Smooth muscle cell of the brain vasculature (primary cell): ENCODE measurements at places on chromosomes 1 and 21.
A peak's percentile ranks its signal among the peaks of the same experiment; 100 is the strongest.

DNA sequence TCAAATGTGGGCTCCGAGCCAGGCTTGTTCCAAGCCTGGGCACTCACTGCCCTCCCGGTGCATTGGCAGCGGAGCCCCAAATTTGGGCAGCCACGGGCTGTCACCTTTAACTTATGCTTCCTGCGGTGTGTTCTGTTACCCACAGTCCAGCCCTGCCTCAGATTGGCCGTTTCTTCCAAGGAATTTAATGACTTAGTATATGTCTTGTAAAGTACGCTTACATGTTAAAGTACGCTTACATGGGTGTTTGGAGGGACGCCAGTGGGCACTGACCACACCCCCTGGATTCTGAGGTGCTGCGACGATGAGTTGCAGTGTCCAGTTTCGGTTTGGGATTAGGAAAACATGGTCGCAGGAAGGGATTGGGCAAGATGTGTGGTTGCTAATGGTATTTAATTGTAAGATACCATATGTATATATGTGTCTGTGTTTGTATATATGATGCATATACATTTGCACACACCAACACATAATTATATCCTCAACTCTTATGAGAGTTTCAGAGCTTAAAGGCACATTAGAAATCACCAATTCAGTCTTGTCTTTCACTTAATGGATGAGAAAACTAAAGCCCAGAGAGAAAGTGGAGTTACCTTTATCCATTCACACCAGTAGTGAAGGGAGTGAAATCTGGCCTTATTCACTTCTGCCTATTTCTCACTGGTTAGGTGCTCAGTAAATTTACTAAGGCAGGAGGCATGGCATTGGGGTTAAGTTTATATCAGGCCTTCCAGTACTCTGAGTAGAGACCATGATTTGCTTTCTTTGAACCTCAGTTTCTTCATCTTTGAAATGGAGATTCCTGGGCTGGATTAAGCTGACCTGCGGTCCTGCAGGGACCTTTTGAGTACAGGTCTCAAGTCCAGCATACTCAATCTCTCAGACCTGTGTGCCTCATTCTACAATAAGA lies 1.0 kb downstream of the SMYD2 start:
- DNase-seq: no peak

DNA sequence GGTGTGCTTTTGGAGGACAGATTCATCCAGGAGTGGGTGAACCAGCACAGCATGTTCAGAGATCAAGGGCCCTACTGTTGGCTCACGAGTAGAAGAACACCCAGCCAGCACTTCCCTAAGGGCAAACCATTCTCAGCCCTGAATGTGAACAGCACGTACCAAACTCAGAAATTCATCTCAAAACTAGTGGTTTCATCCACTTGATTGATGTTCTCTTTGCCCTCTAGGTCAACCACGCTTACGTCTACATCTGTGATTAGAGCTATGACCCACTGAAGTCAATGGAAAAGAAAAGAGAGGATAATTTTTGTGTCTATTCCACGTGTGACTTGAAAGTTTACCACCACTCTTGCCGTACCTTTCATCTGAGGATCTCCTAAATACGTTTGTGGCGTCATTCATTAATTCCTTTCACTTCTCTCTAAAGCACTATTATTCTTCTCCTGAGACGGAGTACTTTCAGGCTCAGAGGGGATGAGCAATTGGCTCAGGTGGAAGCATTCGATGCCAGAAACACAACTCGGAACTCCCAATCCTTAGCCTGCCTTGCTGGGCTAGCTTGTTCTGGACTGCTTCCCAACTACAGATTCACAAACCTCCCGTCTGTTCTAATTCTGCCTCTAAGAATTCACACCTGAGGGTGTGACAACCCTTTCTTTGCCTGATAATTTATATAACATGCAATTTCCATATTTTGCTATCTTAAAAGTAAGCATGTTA lies 57.3 kb upstream of the HIVEP3 start:
- DNase-seq: no peak

GRCh38 chr1:86429835-86430234 lies 5.9 kb downstream of the CLCA2 start:
- peak; percentile 58 for DNase-seq

GRCh38 chr1:237748171-237748960 lies 142.4 kb downstream of the ZP4 start:
- DNase-seq: no peak

DNA sequence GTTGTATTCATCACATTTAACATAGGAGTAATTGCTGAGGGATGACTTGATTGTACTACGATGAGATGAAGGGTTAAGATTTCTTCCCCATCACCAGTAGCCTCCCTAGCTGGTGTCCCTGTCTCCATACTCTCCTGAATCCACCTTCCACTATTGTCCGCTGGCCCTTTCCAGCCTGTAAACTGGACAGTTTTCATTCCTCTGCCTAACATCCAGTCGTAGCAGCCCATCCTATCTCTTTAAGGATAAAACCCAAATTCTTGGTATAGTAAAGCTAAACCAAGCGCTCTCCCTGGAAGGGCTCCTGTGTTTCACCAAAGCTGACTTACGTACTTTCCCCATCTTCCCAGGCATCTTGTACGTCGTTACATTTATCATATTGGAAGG lies 670 bp downstream of the COX20 start:
- DNase-seq: peak; percentile 7

GRCh38 chr21:31912501-31912900 lies 39.7 kb downstream of the HUNK start:
- DNase-seq: no peak

- DNase-seq: no peak
These were observed 43.7 kb downstream of the HENMT1 start for GRCh38 chr1:108617008-108617723.

GRCh38 chr1:39132505-39133339 lies 71.8 kb upstream of the MACF1 start:
- DNase-seq: no peak

DNA sequence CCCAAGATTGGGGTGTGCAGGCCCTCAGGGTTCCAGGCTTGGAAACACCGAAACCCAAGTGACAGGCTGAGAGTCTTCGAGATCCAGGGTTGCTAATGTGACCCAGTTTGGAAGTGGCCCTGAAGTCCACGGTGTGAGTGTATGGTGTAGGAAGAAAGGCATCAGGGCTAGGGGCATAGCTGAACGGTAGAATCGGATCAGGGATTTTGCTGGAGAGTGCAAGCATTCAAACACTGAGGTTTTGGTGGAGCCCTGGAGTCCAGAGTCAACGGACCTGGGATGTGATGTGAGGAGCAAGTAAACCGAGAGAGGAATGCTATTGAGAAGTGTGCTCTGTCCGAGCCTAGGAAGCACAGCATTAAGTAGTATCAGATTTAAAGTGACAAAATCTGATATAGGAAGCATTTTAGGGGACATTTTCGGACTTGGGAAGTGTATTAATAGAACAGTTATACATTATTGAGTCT lies 958 bp downstream of the NFYC start:
- no peak for DNase-seq

DNA sequence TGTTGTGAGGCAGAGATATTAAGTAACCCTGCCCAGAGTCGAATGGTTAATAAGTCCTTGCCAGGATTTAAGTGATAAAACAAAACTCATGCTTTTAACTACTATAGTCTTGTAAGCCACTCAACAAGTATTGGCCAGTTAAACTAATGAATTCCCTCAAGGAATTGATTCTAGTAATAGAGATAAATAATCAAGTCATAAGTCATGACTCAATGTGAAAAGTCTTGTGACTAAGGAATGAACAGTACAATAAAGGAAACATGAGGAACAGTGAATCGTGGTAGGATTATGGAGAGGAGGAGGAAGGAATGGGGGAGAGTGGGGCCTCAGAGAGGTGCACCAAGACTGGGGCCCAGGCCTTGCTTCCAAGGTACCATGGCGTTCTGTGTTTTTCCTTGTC lies 104.7 kb downstream of the FGGY start:
- DNase-seq: no peak
